ENCODE measurements at places on chromosomes 5 and 9.

- no peak for DNase-seq
Observed at GRCh38 chr5:103943230-103943629, 380.6 kb upstream of the NUDT12 start.

GRCh38 chr9:34250721-34251120 lies 71.9 kb downstream of the UBAP1 start:
- no peak for DNase-seq

GRCh38 chr9:133842174-133842573 lies 104.0 kb upstream of the SARDH start:
- DNase-seq: no peak

GRCh38 chr9:347667-348292 lies 133.1 kb downstream of the DOCK8 start:
- DNase-seq: no peak

DNA sequence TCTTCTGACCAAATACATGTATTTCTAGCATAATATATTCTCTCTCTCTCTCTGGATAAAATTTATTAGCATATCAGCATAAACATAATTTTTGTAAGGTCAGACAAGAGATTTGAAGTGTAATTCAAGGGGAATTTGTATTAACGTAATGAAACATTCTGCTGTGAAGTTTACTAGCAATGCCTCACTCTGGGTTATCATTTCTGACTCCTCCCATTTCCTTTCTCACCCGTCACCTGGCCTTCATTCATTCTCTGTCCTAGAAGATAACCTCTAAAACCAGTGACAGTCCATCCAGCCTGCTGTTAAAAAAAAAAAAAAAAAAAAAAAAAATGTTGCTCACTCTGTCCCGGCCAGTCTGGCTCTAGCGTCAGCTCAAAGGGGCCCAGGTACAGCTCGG lies 27.1 kb downstream of the GRAMD2B start:
- DNase-seq: no peak

GRCh38 chr5:42912184-42912798 lies 100.6 kb upstream of the SELENOP start:
- peak; percentile 10 for DNase-seq

DNA sequence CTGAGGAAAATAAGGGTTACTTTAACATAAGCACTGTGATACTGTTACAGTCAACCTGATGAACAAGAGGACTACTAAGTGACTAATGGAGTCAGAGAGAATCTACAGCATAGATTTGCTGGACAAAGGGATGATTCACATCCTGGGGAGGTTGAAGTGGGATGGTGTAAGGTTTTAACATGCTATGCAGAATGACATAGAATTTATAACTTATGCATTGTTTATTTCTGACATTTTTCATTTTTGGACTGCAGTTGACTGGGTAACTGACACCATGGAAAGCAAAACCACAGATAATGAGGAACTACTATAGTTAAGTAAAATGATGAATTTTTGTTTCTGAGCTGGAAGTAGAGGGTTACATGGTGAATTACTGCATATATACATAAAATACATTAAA lies 389.2 kb downstream of the MAT2B start:
- no peak for DNase-seq

DNA sequence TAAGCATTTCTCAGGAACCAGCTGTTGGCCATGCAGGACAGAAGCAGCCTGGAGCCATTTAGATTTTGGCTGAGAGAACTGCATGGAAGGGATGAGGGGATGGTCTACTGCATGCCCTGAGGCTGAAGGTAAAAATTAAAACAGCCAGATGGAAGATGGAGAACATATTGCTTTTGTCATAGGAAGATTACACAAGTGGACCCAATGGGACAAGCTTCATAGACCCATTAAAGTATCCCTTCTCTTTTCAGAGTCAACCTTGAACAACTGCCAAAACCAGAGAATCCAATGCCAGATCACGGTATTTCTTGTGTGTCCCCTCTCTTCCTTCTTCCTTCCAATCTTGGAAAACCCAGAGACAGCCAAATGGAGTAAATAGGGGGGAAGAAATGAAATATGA lies 253.4 kb downstream of the NR2F1-AS1 start:
- no peak for DNase-seq

DNA sequence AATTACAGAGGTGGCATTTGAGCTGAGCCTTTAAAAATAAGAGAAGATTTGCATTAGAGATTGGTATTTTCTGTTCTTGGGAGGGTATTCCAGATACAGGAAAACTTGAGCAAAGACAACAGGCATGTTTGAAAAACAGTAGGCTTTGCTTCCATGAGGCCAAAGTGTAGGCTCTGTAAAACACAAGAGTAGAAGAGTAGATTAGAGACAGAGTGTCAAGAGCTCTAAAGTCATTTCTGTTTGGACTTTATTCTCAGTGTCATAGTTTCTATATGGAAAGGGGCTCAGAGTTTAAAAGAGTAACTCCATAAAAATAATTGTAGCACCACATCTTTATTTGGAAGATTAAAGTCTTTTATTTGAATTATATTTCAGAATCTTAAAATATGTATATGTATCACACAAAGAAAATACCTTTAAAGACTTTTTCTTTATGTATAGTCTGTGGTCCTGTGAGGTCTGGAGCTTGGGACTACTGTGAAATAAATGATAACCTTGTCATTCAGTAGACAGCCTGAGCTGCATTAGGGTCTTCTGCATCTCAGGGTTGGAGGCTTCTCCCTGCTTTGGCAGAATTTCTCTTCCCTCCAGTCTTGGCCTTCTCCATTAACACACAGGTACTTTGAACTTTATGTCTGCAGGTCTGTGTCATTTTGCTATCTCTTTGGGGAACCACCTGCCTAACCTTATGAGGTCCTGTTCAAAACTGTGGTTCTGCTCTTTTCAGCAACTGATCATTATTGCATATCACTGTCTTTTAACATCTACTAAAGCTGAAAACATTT lies 73.6 kb downstream of the ZSWIM6 start:
- DNase-seq: no peak

GRCh38 chr5:160477266-160477970 lies 55.8 kb downstream of the PTTG1 start:
- no peak for DNase-seq

DNA sequence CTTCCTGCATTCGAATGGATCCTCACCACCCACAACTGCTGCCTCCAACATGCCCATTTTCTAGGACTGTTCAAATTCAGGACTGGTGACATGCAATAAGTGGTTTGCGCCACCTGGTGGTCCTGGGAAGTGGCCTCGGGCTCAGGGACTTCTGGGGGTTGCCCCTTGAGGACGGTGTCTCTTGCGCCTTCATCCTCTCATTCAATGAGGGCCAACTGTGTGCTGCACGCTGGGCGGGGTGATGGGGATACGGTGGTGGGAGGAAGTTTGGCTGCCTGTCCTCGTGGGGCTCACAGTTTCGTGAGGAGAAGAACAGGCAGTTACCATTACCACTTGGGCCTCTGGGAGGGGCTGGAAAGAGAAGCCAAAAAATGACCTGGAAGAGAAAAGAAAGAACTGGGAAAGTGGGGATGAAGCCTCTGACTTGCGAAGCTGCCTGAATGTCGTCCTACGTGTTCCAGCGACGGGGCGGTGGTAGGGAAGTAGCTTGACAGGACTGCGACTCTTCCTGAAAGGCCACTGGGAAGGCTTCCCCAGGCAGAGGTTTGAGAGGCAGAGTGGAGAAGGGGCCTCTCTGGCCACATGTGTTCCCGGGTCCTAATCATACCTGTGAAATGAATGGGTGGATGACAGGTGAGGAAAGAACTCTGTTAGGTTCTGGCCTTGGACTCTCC lies 49.0 kb downstream of the PSD2 start:
- peak; percentile 25 for DNase-seq

GRCh38 chr9:138098116-138098907 lies 220.7 kb downstream of the CACNA1B start:
- no peak for DNase-seq

DNA sequence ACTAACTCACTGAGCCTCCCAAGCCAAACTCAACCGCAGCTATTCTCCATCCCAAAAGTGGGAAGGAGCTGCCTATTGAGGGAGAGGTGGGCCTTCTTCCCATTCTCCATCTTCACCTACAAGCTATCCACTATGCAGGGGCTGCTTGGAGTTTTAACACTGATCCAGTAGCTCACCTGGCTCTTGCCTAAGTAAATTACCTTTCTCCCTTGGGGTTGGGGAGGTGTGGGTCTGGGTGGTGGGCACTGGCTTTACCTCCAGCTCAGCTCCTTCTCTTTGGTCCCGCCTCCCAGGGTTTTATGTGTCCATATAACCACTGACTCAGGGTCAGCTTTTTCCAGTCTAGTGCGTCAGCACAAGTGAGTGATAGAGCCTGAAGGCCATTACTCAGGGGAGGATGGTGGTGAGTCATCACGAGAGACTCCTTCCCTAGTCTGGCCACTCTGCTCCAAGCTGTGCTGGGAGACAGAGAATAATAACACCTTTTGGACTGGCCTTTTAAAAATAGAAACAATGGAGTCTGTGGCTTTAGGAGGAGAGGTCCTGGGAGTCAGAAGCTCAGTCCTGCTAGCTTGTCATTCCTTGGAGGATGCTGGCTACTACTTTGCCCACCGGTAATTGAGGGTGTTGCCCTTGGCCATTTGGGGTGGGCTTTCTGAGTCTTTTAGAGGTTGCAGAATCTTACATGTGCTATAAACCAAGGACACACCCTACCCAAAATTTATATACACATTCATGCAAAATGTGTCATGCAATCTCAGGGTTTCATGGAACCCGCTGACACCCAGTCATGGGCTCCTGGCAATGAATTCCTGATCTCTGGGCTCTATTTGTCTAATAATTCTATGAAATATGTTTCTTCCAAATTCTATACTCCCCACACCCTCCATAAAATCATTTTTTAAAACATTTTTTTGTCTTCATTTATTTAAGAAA lies 35.6 kb upstream of the ATP6V1G1 start:
- no peak for DNase-seq

GRCh38 chr5:93378073-93378472 lies 202.9 kb downstream of the NR2F1-AS1 start:
- DNase-seq: no peak

DNA sequence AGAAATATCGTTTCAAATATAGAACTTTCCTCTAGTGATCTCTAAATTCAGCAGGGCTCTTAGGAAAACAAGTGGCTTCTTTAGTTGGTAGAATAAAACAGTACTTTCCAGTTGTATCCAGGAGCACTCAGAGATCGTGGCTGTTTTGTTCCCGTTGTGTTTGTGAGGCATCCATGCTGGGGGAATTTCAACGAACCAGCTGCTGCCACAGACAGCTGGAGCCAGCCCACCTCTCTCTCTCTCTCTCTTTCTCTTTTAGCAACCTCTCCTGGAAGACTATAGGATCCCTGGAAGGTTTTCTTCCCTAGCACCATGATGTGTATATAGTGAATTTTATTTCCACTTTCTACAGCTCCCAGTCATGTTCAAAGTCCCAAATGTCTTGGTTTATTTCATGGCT lies 1116.0 kb upstream of the SEMA6A start:
- DNase-seq: no peak

GRCh38 chr9:23821375-23822181 lies 4.5 kb downstream of the ELAVL2 start:
- no peak for DNase-seq

DNA sequence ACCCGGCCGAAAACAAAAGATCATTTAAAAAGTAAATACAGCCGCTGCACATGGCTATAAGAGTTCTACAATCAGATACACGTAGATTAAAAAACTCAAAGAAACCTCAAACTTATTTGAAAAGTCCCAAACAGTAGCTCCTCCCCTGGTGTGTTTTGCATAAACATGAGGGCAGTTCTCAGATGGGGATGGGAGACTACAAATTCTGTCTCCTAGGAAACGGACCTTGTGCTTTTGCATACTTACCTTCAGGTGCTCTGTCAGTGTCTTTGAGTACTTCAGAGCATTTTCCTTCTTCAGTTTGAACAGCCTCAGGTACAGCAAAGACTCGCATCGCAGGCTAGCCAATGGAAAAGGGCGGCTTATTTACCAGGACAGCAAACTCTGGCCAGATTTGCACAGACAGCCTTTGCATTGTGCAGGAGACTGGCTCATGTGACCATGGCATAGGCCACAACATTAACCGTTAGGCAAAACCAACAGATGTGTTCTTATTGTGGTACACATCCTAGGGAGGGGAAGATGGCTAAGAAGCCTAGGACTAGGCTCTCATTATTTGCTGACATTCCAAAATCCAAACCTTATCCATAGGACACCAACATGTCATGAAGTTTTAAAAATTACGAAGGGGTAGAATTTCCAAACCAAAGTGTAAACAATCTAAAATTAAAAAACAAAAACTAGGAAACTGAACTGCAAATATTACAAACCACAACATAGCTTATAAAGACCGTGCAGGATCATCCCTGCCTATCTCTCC lies 12.8 kb downstream of the LEAP2 start:
- no peak for DNase-seq

DNA sequence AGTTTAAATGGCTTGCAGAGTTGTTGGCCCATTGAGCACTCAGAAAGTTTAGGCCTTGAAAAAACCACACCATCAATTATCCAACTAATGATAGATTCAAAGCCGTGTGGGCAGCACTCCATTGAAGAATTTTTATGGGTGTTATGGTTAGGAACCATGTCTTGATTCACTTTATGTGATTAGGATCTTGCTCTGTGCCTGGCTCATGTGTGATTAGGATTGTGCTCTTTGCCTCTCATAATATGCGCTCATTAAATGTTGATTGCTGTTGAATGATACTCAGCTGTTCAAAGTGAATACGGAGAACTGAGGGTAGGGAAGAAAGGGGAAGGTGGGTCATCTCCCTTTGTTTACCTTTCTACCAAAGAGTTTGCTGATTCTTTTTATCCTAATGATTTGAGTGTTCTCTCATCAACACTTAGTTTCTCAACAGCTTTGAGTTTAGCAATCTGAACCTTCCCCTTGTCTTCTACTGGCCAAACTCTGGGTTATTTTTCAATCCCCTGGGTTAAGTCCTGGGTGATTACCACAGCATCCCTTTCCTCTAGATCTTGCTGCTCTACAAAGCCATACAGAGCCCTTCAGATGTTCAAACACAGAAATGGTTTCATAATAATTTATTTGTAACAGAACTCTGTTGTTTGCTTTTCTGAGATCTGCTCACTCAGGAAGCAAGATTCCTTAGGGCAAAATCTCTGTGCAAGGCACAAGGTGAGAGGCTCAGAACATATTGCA lies 668.8 kb upstream of the RGMB start:
- no peak for DNase-seq

Data from stimulated activated CD4-positive, alpha-beta T cell treated with anti-CD3 and anti-CD28 coated beads, TNF-alpha, amount 100 ng/mL, for 1 hour (primary cell).